ENCODE measurements at places on chromosomes 13 and 19.

GRCh38 chr13:71291842-71292146 lies 575.2 kb downstream of the DACH1 start:
- no peak for DNase-seq

DNA sequence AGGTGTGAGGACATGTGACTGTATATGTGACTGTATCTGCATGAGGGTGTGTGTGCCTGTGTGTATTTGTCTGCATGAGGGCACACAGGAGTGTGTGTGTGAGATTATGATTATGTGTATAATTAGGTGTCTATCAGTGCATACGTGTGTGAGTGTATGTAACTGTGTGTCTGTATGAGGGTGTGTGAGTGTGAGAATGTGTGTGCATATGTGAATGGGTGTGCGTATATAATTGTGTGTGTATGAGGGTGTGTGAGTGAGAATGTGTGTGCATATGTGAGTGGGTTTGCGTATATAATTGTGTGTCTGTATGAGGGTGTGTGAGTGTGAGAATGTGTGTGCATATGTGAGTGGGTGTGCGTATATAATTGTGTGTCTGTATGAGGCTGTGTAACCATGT lies 3.0 kb upstream of the ACSBG2 start:
- DNase-seq = no peak

DNA sequence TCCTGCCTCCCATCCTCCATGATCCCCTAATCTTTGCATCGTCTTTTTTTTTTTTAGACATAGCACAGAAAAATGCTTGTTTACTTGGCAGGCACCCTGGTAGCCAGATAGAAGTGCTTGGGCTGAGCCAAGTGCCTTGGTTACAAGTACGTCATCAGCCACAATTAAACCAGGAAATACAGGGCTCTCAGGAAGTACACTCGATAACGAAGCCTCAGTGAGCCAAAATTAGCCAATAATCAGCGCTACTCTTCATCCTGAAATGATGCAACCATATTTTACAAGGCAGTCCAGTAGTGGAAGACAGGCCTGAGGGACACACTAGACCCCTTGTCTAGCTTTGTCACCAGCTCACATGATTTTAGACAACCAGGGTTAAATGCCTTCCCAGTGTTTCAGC lies 194.0 kb upstream of the NBEA start:
- no peak for DNase-seq

- DNase-seq = no peak
These were observed 4.7 kb downstream of the TINCR start for GRCh38 chr19:5563008-5563431.

- no peak for DNase-seq
These were observed 43.3 kb downstream of the TNFSF11 start for GRCh38 chr13:42617221-42617620.

GRCh38 chr13:87810920-87811344 lies 139.8 kb downstream of the SLITRK5 start:
- DNase-seq = no peak

Data from HuH-7.5 (cell line).